ENCODE measurements at places on chromosomes 6 and 20.

DNA sequence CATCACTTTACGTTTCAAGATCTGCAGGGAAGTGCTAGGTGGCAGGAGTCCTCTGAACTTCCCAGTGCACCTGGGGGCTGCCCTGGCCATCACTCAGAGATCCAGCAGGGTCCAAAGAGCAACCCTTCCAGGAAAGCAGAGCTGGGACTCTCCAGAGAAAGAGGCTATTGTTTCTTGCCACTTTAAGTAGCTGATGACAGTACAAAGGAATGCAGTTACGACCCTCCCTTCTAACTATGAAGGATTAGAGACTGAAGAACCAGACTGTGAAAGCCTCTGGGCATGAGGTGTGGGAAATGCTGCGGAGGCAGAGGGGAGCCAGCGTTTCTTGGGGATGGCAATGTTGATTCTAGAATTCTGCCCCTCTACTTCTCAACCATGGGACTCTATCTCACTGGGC is 189.1 kb upstream of the SUPT3H start:
- DNase-seq, result no peak

GRCh38 chr6:41182069-41183034 is 18.6 kb downstream of the TREML2 start:
- peak; percentile 92 for DNase-seq

DNA sequence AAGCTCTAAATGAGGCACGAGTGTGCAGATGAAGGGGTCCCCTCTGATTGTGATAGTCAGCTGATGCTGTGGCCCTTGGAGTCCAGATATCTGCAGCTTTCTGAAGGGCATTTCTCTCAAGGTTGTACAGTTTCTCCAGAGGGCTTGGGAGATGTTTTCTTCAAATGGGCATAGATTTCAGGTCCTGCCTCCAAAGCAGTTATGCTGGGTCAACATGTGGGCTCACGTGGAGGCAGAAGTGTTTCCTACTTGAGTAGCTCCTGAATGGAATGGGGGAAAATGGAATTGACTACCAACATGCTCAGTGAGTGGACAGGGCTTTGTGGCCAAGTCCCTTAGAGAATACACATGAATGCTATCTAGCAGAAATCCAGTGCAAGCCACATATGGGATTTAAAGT is 360.7 kb downstream of the SAMD5 start:
- DNase-seq, result no peak

DNA sequence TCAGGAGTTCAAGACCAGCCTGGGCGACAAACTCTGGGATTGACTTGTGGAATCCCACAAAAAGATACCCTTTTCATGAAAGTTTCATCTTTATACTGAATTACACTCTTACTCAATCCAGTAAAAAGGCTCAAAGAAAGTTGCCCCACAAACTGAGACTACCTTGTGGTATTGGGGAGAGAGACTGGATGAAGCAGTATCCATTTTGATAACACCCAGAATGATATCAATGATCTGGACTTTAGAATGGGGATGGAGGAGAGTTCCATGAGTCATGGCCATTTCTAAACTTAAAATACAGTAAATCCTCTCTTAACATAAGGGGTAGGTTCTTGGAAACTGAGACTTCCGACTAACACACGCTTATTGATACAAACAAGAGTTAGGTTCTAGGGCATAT is 4.7 kb downstream of the STAU1 start:
- no peak for DNase-seq

GRCh38 chr20:19566226-19566945 is 191.7 kb upstream of the RIN2 start:
- peak; percentile 30 for DNase-seq

- no peak for DNase-seq
Observed at GRCh38 chr6:158772851-158773371, 46.3 kb downstream of the EZR start.

DNA sequence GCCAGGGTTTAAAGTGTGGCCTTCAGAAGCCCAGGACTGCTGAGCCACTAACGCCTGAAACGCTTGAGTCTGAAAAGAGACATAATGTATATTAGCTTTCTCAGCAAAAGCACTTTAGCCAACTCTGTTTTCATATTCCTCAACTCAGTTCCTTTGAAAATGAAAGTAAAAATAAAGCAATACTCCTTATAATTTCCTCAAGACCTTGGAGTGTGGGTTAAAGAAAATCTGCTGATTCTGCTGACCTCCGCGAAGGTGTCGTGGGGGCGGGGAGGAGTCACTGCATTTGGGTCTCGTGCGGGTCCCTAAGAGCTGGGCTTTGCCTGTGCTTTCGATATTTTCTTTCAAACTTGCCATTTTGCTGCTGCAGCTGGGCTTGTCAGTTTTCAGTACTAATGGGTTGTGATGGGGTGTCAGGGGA is 142.2 kb upstream of the ARID1B start:
- DNase-seq, result no peak

DNA sequence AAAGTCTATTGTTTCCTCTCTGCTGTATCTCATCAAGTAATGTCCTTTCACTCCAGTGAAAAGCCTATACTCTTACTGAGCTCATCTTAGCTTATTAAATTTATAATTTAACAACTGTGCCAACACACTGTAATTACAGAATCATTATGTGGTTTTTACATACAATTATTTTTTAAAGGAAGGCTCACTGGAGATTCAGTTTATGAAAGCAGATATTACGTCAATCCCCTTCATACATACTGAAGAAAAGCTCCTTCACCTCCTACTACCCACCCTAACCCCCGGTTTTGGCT is 28.1 kb downstream of the ARHGAP18 start:
- DNase-seq, result no peak

DNA sequence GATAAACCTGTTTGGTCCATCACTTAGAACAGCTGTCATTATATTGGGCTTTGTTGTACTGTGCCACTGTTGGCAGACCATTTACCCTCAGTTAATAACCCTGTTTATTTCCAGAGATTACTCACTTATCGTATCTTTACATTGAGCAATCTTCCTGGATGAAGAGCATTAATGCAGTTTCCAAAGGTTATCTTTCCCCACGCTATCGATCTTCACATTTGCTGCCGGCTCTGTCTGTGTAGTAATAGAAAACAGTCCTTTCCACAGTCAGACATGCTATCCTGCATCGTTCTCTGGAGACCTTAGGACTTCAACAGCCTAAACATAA is 27.4 kb downstream of the GHRH start:
- no peak for DNase-seq

DNA sequence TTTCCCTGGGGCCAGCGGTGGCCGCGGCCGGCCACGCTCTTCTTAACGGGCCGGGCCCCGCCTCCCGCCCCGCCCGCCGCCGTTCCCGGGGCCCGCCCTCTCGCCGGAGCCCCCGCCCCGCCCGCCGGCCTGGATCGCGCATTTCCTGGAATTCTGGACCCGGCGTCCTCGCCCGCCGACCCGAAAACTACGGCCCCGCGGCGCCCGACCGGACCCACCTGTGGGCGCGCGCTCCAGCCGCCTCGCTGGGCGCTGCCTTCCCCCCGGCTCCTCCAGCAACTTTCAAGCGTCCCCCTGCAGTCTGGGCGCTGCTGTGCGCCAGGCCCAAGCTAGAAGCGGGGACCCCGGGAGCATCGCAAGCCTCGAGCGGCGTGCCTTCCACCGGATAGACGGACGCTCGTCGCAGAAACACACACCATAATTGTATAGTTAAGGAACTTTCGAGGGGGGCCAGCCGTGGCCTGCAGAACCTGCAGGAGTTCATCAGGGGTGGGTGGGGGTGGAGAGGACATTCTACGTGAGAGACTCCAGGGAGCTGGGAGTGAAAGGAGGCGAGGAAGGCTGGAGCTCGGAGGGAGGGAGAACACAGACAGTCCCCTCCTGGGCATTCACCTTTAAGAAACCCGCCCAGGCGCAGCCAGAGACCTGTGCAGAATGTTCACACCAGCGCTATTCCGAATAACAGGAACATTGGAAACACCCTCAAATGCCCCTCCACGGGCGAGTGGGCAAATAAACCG is at the start of gene ADA:
ADA (minus strand) TSS at position 16 of the 740 bp plus-strand sequence. CDS start 92 bp downstream, outside the sequence.
- peak; percentile 73 for DNase-seq

GRCh38 chr6:67971812-67972211 is 663.3 kb upstream of the ADGRB3 start:
- DNase-seq, result no peak

DNA sequence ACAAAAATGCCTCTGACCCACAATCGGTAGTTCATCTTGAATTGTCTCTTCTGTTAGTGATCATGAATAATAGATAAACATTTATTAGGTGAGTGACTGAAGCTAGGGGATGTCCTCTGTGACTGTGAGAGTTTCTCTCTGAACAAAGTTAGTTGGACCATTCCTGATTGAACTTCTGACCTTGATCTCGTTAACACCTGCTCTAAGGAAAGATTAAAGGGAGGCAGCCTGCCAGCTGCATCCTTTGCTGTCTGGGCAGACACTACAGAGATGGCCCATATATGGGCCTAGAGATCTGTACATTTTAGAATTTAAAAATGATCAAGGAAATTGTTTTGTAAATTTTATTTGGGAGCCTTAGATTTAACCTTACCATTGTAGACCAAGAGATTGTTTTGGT is 27.3 kb downstream of the MAPK14 start:
- DNase-seq, result no peak

- DNase-seq, result peak; percentile 51
Observed at GRCh38 chr20:32536851-32537656, 48.1 kb downstream of the NOL4L start.

GRCh38 chr20:24138951-24139350 is 150.4 kb upstream of the GGTLC1 start:
- no peak for DNase-seq

DNA sequence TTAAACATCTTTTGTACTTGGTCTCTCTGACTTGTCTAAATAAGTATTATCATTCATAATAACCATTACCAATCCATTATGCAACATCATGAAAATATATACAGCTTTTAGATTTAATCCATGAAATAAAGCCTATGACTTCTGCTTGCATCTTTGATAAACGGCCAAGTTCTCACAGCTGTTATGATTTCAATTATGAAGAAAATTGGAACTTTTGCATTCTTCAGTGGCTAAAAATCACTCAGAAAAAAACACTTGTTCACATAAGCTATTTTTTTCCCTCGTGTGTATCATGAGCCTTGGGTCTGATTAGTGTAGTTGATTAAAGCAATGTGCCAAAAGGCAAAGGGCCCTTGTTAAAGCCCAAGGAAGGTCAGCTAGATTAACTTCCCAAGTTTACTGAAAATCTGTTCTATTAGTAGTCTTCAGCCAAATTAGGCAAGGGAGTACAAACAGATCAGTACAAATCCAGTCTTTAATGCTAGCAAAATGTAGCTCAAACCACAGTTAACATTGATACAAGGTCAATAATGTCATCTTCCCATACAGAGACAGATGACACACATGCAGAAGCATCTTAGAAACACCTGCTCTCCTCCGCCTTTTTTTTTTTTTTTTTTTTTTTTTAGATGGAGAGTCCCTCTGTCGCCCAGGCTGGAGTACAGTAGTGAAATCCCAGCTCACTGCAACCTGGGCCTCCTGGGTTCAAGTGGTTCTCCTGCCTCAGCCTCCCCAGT is 69.9 kb downstream of the SGK1 start:
- no peak for DNase-seq

- no peak for DNase-seq
Observed at GRCh38 chr20:49886571-49887213, 28.6 kb downstream of the SPATA2 start.

- peak; percentile 79 for DNase-seq
Observed at GRCh38 chr20:1663917-1664316, 6.3 kb upstream of the SIRPG start.
